T-helper 17 cell (primary cell): ENCODE measurements at places on chromosomes 11 and 22. TPM values are rescaled to one million over a fixed set of nuclear protein-coding genes. Genes with fewer than 3 reads are reported as not detected.

GRCh38 chr11:127345819-127346459, 345.4 kb upstream of the KIRREL3 start:
- H3K27ac ChIP-seq: no peak overlapping the region
- no peak overlapping the region for H3K4me3 ChIP-seq
- DNase-seq: no peak
- H3K27me3 ChIP-seq: peaks cover 25% of the 10 kb centered on the region
- no peaks in the 10 kb centered on the region for H3K36me3 ChIP-seq
- no peaks in the 10 kb centered on the region for H3K4me1 ChIP-seq

The HINFP gene
- total RNA-seq: 26.1 TPM

The TRIM48 gene
- not detected for total RNA-seq

DNA sequence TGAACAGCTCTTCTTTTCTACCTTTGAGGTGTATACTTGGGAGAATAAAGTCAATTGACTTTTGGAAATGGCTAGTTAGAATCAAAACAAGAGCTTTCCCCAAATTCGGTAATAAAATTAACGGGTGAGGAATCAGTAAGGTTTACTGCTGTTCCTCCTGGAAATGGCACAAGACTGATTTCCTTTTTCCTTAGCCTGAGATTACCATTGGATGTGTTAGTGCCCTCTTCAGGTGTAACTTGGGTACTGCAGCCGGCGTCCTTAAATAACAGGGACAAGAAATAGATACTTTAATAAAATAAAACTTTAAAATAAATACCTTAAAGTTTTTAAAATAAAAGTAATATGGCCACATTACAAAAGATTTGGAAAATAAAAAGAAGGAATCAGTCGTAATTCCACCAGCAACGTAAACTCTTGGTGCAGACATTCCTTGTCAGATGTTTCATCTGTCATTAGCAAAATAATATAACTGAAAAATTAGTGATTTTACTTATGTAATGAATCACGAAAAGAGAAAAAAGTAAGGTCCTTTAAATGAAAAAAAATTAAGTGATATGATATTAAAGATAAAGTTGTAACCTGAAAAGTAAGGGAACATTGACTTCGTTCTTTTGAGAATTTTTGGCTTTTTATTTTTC, 29.7 kb downstream of the ZFTA start:
- DNase-seq: peak; percentile 28
- no peaks in the 10 kb centered on the region for H3K36me3 ChIP-seq
- peaks cover 7% of the 10 kb centered on the region for H3K4me1 ChIP-seq
- H3K4me3 ChIP-seq: no peak overlapping the region
- H3K27me3 ChIP-seq: no peaks in the 10 kb centered on the region
- H3K27ac ChIP-seq: no peak overlapping the region

DNA sequence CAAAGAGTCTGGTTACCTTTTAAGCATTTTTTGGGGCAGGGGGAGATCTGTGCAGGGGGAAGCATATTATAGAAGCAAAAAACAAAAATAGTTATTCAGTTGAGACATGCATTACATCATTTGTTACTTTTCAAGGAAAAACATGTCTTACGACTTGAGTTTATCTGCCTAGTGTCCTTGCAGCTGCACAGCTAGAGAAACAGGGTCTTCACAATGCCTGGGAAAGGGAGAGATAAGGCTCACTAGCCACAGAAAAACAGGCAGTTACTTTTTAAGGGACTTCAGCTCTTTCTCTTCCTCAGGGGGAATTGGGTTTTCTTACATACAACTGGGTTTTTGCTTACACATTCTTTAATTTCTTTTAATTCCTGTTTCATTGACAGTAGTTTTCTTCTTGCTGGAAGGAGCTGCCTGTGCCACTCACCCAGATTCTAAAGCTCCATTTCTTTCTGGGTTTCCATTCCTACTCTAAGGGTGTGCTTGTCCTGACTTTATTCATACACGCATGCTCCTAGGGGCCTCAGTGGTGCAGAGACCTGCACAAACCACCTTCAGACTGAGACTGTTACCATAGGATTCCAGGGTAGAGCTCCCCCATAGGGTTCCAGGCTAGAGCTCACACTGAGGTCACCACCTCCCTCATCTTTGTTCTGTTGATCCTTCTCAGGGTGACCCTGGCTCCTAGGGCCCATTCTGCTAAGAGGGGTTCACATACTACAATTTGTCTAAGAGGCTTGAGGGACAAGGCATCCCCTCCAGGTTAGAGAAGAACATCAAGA, 14.7 kb upstream of the UBQLNL start:
- peaks cover 35% of the 10 kb centered on the region for H3K27me3 ChIP-seq
- no peak overlapping the region for H3K4me3 ChIP-seq
- no peak overlapping the region for H3K27ac ChIP-seq
- no peak for DNase-seq
- H3K4me1 ChIP-seq: no peaks in the 10 kb centered on the region

DNA sequence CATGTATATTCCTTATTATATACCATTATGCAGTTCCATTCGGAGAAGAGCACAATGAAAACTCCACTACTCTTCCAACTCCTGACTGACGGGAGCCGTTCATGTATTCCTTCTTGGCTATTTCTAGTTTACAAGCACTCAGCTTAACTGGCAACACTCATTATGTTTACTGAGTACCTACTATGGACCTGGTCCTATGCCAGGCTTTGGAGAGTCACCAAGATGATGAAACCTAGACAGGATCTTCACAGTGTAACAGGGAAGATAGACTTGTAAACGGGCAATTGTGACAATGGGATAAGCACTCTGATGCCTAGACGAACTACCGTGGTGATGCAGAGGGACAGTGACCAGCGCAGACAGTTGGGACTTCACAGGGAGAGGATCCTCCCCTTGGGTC, 22.3 kb upstream of the ST3GAL4 start:
- no peak for DNase-seq
- no peak overlapping the region for H3K4me3 ChIP-seq
- H3K36me3 ChIP-seq: peaks cover 7% of the 10 kb centered on the region
- peaks cover 12% of the 10 kb centered on the region for H3K4me1 ChIP-seq
- H3K27ac ChIP-seq: no peak overlapping the region
- no peaks in the 10 kb centered on the region for H3K27me3 ChIP-seq

- H3K27me3 ChIP-seq: peaks cover 46% of the 10 kb centered on the region
- peaks cover 6% of the 10 kb centered on the region for H3K36me3 ChIP-seq
- H3K27ac ChIP-seq: no peak overlapping the region
- DNase-seq: no peak
- peaks cover 8% of the 10 kb centered on the region for H3K4me1 ChIP-seq
Observed at GRCh38 chr11:73201888-73202780, 15.9 kb upstream of the P2RY2 start.

DNA sequence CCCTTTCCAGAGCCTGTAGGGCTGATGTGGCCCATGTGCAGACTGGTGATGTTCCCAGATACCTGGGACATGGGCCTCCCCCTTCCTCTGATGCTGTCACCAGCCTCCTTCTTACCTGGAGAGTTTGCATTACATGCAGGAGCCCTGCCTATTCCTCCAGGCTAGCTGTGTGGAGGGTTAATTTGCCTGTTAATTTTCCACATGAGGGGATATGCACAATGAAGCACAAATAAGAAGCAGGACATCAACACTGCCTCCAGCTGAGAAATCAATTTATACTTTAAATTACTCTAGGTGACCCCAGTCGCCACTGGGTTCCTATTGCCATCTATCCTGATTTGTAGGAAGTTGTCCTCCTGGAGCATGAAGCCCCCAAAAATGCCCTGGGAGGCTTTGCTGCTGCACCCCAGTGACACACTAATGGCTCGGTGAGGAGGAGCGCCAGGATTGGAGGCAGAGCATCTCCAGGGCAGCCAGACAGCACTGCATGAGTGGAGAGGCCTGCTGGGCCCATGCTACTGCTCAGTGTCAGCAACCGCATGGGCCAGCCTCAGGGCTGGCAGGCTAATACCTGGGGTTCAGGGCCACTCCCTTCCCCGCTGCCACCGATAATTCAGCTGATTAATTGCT, 101.6 kb upstream of the USP47 start:
- no peaks in the 10 kb centered on the region for H3K4me1 ChIP-seq
- no peak overlapping the region for H3K27ac ChIP-seq
- no peak for DNase-seq
- peaks cover 56% of the 10 kb centered on the region for H3K27me3 ChIP-seq
- no peak overlapping the region for H3K4me3 ChIP-seq

GRCh38 chr11:127193950-127194349, 193.4 kb upstream of the KIRREL3 start:
- DNase-seq: no peak
- no peak overlapping the region for H3K4me3 ChIP-seq
- H3K27ac ChIP-seq: no peak overlapping the region
- H3K27me3 ChIP-seq: no peaks in the 10 kb centered on the region
- H3K4me1 ChIP-seq: no peaks in the 10 kb centered on the region
